ENCODE measurements at places on chromosomes 2 and 18.

- DNase-seq, result no peak
Observed at GRCh38 chr2:113818382-113818951, 62.0 kb upstream of the SLC35F5 start.

- DNase-seq, result no peak
Observed at GRCh38 chr2:205128726-205129125, 553.6 kb upstream of the NRP2 start.

GRCh38 chr2:202932425-202933138 lies 20.5 kb downstream of the CARF start:
- no peak for DNase-seq

DNA sequence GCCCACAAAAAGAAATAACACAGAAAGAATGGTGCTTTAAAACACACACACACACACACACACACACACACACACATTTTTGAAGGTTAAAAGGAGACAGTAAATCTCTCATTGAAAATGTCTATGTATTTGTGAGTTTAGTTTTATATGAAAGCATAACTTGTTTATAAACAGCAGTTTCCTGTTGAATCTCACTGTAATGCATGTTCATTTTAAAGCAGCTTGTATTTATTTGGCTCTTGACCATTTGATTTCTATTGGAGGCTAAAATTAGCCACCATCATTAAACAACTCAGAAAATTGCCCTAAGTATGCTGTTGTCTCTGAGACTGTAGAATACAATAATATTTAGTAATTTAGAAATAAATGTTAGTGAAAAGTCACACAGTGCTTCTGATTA lies 95.0 kb downstream of the TMEM185B start:
- DNase-seq, result no peak

- no peak for DNase-seq
Observed at GRCh38 chr18:985212-985661, 80.6 kb downstream of the ADCYAP1 start.

DNA sequence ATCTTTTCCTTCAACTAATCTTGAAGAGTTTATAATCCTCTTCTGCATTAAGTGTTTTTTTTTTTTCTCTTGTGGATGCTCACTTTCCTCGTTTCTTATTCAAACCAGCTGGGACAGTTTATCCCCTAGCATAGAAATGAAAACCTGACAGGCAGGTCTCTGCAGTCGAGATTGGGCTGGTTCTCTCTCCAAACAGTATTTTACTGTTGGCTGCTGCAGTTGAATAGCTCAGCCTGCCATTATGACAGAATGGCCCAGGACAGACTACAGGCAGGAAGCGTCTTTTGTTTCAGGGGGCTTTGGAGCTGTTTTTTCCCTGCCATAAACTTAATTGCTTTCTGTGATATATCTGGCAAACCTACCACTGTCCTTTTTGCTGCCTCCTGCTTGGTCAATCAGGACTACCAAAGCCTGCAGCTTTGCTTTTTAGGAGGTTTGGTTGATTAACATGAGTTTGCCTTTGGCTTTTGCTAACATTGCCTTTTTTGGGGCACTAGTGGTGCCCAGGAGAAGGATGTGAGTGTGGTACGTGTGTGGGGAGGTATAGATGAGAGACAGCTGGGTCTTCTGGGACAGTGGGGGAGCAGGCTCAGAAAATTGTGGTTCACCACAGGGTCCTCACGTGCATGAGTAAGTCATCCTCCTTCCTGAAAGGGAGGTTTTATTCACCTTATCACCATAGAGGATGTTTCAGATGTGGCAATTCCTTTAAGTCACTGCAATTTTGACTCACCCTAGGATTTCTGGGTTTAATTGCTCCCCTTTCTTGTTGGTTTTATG lies 128.7 kb downstream of the LYPD6B start:
- DNase-seq, result no peak

GRCh38 chr18:79386547-79386946 lies 9.2 kb upstream of the NFATC1 start:
- DNase-seq, result no peak

- no peak for DNase-seq
Observed at GRCh38 chr2:109447776-109448175, 166.0 kb downstream of the SEPTIN10 start.

DNA sequence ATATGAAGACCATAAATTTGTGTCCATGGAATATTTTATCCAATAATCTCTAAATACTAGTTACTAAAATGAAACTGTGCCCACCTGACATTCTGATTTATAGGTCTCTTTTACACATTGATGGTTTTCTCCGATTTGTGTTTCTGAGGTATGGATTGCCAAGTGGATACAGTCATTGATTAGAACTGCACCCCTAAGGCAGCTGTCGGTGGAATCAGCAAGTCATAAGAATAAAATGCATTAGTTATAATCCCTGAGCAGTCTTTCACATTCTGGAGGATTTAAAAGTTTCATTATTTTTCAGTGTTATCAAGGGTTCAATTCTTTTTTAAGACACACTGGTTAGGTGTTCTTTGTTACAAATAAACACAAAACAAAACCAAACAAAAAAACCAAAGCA lies 6.0 kb downstream of the CAVIN2 start:
- no peak for DNase-seq

DNA sequence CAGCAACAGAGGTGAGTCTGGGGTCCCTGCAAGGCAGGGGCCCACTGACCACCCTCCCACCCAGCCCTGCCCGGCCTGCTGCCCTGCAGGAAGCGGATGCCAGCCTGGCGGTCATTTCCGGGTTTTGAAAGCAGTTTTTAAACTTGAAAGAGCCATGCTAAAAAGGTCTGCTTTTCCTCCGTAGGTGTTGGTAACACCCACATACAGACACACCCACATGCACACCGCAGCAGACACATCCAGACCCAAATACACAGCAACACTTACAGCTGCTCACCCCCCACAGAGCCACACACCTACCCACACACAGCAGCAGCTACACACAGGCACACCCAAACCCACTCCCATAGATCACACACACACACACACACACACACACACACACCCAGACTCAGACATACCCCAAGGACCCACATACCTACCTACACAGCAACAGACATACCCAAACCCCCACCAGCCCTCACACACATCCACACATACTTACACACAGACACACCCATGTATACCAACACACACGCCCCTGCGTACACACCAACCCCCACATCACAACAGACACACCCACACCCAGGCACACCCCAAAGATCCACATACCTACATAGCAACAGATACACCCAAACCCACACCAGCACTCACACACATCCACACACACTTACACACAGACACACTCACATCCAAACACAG lies 7.6 kb downstream of the ZFP36L2 start:
- DNase-seq, result peak; percentile 60

GRCh38 chr2:241656190-241656741 lies 18.8 kb downstream of the ATG4B start:
- no peak for DNase-seq

DNA sequence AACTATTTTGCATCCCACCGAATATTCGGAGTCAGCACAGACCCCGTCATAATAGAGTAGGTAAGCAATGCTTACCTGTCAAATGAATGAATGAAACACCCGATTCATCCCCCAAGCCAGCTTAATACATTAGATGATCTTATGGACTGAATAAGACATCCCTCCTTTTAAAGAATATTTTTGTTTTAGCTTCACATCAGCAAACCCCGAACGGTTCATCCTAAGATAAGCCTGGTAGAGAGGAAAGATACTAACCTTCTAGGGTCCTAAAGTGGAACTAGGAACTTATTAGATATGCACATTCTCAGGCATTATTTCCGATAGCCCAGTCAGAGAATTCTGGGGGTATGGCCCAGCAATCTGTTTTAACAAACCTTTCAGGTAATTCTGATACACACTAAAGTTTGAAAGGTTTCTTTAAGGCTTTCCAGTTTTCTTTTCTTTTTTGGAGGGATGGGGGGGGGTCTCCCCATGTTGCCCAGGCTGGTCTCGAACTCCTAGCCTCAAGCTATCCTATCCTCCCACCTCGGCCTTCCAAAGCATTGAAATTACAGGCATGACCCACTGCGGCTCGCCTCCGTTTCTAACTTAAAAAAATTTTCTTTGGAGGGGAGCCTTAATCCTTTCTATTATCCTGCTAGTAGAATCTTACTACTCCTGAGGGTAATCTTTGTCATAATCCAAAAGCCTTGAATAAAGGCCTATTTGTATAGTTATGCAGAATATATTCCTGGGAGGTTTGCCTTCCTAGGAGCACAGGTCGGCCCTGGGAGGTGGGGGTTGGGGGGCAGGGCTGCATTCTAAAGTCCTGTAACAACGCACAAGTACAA lies 1.0 kb upstream of the ACTR3 start:
- DNase-seq, result no peak

DNA sequence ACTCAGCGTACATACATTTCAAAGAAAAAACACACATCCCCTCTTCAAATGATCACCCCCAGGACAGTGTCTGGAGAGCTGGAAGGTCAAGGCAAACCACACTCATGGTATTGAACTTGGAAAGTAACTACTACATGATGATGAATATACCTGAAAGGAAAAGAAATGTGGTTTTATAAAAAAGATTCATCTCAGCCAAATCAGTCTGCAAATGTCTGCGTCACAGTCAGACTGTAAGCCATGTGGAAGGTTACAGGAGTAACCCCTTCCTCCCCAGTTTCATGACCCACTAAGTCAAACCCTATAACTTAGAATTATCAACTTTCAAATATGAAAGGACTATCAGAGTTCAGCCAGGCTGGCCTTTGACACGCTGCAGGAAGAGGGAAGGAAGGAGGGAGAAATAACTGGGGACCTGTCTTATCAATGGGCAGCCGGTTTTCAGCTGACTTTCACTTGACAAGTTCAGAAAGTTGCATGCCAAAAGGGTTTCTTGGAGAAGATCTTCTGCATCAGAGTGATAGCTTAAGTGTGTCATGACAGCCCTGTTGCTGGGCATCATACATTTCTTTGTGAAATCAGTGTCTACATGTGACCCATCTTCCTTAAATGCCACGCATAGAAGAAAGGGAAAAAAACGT lies 7.0 kb upstream of the BMP10 start:
- no peak for DNase-seq

DNA sequence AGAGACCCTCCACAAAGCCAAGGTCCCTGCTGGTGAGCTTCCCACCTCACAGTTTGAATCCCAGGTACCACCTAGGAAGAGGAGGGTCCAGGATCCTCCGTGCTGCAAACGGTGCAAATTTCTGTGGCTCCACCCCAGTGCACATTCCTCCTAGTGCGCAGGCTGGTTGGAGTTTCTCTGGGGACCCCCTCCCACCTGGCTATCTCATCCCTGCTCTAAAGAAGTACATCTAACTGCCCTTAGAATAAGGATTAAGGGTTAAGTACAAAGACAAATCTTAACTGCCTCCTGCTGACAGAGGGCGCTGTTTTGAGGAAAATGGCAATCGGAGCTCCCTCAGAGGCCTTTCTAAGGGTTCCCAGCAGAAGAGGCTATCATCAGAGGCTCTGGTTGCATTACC lies 109.6 kb upstream of the FSIP2 start:
- no peak for DNase-seq

- DNase-seq, result no peak
Observed at GRCh38 chr2:131535526-131535925, 7.8 kb downstream of the CCDC74A start.

DNA sequence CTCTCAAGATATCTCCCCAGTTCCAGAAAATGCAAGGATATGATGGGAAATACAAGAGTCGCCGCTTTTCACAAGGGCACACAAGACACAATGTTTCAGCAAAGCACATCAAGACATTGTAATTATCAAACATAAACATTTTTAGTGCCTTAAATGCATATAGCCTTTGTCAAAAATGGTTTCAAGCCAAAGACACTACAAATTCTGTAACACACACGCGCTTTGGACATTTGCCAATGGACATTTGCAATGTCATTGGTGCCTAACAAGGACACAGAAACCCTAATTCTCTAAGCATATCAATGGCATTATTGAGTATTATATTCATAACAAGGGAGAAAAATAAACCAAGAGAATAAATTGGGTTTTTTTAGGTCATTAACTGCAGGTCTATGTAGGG lies 16.1 kb downstream of the ADD2 start:
- peak; percentile 73 for DNase-seq

GRCh38 chr2:163467251-163467630 lies 268.6 kb downstream of the FIGN start:
- no peak for DNase-seq
